ENCODE measurements at places on chromosomes 2 and 18. TPM values are rescaled to one million over a fixed set of nuclear protein-coding genes. Genes with fewer than 3 reads are reported as not detected.

QPCT gene
- 0.70 TPM for total RNA-seq

RNMT gene
- total RNA-seq: 37.8 TPM

DNA sequence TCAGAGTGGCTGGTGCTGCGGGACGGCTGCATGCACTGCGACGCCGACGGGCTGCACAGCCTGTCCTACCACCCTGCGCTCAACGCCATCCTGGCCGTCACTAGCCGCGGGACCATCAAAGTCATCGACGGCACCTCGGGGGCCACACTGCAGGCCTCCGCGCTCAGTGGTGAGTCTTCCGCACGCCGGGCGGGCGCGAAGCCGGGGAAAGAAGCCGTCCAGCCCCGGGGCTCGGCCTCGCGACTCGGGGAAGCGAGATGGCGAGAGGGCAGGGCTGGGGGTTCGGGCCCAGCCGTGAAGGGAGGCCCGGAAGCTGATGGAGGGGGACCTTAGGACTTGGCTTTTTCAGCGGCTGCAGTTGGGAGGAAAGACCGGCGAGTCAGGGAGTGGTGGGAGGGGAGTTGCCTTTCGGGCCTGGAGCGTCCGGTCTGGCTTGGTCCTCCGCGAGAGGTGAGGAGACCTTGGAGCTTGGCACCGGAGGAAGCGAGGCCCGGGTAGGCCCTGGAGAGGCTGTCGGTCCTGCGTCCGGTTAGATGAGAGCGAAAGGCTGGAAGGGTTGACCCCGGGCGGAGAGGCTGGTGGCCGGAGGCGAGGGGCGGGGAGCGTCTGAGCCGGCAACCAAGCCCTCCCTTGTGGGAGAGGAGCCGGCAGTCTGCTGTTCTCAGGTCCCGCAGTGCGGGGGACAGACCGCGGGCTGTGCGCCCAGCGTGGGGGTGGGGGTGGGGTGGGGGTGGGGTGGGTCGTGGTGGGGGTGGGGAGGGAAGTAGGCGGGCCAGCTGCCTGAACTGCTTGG, 691 bp downstream of the BIRC6 start:
- DNase-seq: peak; percentile 53

- no peak for DNase-seq
These were observed 139.0 kb upstream of the SH3BP4 start for GRCh38 chr2:234812851-234813250.

DNA sequence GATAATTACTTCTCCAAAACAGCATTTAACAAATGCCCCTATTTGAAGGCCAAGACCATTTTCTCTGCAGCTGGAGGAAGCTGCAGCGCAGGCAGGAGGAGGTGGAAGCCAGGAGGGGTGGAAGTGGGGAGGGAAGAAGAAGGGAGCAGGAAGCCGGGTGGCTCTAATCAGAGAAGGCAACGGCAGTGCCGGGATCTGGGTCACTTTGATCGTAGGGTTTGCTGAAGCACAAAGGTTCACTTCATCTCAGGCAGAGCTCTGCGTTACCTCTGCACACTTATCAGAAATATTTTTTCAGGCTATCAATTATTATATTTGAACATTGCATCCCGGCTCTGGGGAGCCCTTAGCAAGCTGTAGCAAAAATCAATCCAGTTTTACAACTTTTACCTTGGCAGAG, 315.8 kb upstream of the POU3F3 start:
- no peak for DNase-seq

CCDC85A gene
- not detected for total RNA-seq

DNA sequence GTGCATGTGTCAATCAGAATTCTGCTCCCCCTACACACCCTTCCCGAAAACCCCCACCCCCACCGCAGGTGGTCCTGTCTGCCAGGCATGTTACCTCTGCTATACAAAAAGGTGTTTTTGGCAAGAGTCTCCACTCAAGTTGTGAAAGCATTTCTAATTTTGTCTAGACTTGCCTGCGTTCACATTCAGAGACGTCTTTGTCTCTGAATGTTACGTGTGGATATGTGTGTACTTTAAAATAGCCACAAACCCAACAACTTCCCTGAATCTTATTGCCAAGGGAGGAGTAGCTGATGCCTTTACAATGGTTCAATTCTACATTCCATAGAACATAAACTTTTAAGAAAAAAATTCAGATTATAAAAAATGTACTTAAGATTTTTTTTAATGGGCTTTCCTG, 66.6 kb downstream of the ITGA4 start:
- DNase-seq: no peak

All from activated T-cell treated with anti-CD3 and anti-CD28 coated beads, Interleukin-2, amount 50 U/mL, for 72 hours (primary cell).